ENCODE measurements at places on chromosomes 7 and 10.

DNA sequence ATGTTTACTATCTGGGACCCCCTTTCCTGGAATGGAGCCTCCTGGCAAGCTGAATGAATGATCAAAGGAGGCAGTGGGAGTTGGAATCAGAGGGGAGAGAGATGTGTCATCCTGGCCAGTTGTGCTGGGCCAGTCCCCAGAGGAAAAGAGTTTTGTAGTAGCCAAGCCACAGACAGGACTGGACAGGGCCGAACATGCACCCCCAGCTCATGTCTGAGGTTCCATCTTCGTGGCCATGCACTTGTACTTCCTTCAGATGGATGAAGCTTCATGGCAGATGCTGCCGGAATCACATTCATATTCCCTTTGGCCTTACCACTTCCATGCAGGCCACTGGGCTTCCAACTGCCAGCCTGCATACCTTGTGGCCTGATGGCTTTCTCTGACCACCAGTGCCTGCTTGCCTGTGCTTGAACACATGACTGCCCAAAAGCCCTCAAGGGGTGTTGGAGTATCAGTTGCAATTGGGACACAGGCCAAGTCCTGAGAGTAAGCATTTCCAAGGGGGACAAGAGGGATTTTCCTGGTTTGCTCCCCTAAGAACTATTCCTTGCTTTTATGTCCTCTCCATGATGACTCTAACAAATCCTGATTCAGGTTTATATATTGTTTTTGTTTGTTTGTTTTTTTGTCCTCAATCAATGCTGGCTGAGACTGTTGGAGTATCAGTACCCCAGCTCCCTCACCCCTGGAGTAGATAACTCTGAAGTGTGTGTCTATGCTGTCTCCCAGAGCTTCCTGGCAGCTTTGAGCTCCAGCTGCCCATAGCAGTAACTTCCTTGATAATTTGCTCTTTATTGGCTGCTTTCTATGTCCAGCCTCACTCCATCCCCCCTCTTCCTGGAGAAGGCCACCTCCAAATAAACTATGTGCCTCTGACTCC, 63.6 kb downstream of the TMEM130 start:
- DNase-seq: no peak

GRCh38 chr10:78476844-78477243, 443.2 kb downstream of the RPS24 start:
- no peak for DNase-seq

DNA sequence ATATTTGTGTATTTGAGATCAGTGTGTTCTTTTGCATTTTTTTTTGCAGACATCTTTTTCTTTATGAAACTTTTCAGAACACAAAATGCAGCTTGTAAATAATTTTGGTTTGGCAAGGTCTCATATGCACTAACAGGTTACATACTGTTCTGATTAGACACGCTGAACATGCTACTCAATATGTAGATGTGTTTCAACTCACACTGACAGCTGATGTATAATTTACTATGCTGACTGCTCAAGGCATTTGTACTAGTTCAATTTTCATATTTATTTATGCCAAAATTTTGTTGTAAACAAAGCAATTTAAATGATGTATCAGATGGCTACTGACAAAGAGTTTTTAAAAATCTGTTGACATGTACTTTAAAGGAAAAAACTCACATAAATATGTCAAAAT, 123.8 kb downstream of the TFEC start:
- DNase-seq: no peak

- DNase-seq: no peak
These were observed 168.2 kb downstream of the ETV1 start for GRCh38 chr7:13821152-13821787.
